Lower leg skin (tissue), 4 donors: ENCODE measurements at places on chromosomes 16 and 17. TPM values are rescaled to one million over a fixed set of nuclear protein-coding genes. Genes with fewer than 3 reads are reported as not detected.

CD300H gene
- not detected for total RNA-seq

PRSS33 gene
- not detected for total RNA-seq

GRCh38 chr17:60679287-60679686, 1.6 kb downstream of the BCAS3 start:
- DNase-seq, result no peak

DNA sequence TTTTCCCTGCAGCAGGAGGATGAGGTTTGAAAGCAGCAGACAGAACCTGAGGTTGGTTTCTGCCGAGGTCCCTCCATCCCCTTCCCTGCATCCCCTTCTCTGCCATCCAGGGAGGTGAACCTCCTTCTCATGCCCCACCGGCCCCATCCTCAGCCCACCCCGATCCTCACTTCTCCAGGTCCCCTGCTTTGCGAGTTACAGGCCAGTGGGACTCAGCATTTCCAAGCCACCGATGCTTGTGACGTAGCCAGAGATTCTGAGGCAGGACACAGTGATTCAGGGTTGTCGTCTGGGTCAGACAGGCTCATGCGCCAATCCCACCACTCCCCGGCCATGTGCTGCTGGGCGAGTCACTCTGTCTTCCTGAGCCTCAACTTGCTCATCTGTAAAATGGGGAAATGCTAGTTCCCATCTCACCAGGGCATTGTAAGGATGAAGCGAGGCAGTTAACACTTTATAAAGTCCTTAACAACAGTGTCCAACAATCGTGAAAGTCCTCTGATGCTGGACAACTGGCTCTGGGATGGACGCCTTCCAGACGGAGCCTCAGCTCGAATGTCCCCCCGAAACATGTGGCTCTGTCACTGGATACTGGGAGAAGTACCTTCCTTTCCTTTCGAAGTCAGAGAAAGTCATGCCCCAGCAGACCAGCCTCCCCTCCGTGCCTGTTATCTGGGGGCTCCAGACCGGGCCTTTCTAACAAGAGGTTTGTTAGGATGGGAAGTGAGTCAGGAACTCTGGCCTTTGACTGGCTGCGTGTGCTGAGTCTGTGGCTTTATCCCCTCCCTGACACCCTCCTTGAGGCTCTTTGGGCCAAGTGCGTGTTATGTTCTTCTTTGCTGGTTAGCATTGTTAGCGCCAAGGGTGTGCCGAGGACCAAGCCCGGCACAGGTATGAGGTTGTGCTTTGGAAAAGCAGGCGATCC, 21.9 kb downstream of the SEC14L5 start:
- no peak for DNase-seq

DNA sequence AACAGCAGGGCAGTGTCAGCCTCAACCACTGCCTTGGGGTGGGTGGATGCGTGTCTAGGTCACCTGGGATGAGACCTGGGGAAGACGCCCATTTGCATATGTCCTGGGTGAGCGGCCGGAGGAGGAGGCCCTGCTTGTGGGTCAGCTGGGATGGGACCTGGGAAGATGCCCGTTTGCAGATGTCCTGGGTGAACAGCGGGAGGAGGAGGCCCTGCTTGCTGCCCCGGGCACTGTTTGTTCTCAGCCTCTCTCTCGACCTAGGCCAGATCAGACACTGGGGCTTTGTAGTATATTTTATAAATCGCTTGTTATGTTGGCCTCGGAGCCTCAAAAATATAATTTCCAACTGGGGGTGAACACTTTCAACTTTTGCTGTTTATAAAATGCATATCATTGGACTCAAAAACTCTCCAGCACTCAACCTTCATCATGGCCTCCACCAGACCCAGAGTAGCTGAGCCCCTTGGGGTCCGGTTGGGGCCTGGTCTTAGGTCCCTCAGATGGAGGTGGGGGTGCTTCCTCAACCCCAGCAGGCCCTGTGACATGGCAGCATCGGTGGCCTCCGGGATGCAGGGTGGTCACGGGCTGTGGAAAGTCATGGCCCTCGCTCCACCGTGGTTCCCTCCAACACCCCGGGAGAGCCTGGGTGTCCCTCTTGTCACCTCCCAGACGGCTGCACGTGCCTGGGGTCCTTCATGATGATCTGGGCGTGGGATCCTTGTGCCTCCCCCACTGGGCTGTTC, 17.3 kb downstream of the DBNDD1 start:
- no peak for DNase-seq

DNA sequence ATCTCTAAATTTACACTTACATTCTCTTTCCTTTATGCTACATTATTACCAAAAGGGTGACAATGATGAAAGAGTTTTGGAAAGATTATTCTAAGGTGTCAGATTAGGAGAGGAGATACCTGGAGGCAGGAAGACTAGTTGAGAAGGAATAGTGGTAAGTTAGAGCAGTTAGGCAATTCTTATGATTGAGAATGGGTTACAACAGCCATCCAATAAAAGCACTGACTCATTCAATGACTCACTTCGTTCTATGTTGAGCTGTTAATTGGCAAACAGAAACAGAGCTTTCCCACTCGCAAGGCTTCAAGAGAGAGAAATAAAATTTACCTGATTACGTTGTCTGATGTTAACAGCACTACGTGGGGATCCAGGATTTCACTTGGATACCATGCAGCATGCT, 5.8 kb downstream of the NUP88 start:
- no peak for DNase-seq

VTN gene
- total RNA-seq, result not detected

DNA sequence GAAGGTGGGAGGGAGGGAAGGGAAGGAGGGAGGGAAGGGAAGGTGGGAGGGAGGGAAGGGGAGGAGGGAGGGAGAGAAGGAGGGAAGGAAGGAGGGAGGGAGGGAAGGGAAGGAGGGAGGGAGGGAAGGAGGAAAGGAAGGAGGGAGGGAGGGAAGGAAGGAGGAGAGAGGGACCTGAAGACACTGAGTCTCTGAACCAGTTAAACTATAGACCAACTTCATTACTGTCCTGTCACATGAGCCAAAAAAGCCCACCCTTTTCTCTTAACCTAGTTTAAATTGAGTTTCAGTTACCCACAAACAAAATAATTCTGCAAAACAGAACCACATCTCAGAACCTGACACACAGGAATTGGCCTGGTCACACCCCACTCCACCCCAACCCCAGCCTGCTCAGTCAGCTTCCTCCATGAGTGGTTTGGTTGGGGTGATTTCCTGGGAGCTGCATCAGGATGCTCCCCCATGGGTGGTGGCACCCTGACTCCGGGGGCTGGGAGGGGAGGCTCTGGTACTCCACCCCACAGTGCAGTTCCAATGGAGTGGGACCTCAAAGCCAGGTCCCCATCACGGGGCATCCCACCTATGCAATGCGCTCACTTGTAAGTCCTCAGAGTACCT, 4.7 kb upstream of the PRR29 start:
- DNase-seq, result no peak

GRB7 gene
- total RNA-seq, result 66.0 TPM

- no peak for DNase-seq
Observed at GRCh38 chr17:57587193-57587969, 157.7 kb downstream of the CCDC182 start.

DNA sequence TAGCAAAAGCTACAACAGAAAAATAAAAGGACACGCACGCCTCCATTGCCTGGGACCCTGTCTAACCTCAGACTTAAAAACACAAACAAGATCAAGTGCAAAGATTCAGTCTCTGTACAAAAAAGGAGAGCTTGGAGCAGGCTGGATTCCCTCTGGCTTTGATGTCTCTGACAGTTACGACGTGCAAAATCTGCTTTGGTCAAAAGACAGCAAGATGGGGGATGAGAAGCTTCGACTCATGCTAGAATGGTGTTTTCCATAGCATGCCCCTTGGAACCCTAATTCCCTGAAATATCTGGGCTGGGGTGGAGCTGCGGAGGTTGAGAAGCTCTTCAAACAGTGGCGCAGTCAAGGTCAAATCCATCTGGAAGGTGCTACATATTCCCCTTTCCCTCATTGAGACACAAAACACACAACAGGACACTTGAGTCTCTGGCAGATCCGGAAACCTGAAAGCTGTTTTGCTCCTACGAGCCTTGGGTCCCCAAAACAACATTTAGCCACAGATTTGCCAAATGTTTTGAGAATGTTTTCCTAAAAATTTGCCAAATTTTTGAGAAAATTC, 9.1 kb downstream of the MYH11 start:
- no peak for DNase-seq

- DNase-seq, result no peak
Observed at GRCh38 chr17:47218896-47219430, 9.8 kb downstream of the MYL4 start.

- DNase-seq, result no peak
Observed at GRCh38 chr17:69876757-69877156, 198.3 kb upstream of the KCNJ16 start.

GRCh38 chr16:23333034-23333579, 31.0 kb downstream of the SCNN1B start:
- DNase-seq, result no peak

DNA sequence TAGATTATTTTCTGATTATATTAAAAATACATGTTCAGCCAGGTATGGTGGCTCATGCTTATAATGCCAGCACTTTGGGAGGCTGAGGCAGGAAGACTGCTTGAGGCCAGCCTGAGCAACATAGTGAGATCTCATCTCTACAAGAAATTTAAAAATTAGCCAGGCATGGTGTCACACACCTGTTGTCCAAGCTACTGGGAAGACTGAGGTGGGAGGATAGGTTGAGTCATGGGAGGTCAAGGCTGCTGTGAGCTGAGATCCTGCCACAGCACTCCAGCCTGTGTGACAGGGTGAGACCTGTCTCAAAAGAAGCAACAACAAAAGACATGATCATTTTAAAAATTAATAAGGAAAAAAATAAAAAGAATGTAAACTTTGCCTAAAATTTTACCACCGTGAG, 40.7 kb downstream of the PRAC1 start:
- DNase-seq, result no peak

GRCh38 chr17:45226576-45226975, 4.9 kb downstream of the FMNL1 start:
- DNase-seq, result no peak

DNA sequence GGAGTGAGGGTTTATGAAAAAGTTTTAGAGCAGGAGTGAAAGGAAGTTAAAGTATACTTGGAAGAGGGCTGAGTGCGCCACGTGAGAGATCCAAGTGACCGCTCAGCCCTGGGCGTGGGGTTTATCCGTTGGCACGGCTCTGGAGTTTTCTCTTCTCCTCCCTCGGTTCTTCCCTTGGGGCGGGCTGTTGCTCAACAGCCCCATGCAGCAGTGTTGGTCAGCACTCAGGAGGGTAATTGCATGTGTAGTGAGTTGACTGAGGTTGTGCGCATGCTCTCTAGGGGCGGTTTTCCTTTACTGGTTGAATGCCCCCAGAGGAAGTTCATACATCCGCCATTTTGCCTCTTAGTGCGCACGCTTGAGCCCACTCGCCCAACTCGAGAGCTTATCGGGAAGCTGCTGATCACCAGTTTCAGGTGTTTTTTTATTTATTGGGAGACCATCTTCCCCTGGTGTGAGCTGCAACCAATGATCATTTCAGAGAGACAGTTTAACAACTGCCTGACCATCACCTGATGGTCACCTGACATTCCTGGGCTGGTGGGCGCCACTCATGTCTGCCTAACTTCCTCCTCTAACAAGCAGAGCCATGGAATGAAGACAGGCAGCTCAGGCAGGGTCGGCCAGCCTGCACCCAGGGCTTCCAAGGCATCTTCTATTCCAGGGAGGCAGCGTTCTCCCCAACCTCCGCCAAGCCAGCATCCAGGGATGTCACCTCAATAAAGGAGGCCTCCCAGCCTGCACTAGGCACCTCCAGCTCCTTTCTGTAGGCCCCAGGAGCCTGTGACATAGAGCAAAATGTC, 41.3 kb upstream of the DNAH17 start:
- DNase-seq, result peak; percentile 31

SLC13A2 gene
- total RNA-seq, result 13.1 TPM

SOX8 gene
- total RNA-seq, result 3.0 TPM

DNA sequence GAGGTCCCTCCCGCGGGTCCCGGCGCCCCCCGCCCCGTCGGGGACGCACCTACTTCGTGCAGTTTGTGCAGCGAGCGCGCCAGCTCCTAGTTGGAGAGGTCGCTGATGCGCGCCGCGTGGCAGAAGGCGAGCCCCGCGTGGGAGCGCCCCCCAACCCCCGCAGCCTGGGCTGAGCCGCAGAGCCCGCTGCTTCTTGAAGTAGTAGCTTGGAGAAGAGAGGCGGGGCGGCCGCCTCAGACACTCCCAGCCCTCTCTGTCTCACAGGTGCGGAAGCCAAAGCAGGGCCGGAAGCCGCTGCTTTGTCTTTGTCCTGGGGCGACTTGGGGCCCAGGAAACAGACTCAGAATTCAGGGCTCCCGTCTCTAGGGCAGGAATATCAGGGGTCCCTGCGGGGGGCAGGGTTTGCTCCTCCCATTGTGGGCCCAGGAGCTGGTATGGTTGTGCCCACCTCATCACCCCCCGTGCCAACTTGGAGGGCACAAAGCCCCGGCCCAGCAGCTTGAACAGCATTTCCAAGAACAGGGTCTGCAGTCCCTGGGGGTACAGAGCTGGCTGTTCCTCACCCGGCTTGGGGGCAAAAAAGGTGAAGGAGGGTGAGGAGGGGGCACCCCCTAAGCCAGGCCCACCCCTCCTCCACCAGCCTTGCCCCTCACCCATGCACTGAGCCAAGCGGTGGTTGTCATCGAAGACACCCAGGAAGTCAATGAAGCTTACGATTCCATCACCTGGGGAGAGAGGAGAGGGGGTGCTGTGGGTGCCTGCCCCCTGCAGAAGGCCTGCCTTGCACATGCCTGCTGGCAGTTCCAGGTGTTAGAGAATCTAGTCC, 13.5 kb downstream of the SPATA32 start:
- peak; percentile 92 for DNase-seq

DNA sequence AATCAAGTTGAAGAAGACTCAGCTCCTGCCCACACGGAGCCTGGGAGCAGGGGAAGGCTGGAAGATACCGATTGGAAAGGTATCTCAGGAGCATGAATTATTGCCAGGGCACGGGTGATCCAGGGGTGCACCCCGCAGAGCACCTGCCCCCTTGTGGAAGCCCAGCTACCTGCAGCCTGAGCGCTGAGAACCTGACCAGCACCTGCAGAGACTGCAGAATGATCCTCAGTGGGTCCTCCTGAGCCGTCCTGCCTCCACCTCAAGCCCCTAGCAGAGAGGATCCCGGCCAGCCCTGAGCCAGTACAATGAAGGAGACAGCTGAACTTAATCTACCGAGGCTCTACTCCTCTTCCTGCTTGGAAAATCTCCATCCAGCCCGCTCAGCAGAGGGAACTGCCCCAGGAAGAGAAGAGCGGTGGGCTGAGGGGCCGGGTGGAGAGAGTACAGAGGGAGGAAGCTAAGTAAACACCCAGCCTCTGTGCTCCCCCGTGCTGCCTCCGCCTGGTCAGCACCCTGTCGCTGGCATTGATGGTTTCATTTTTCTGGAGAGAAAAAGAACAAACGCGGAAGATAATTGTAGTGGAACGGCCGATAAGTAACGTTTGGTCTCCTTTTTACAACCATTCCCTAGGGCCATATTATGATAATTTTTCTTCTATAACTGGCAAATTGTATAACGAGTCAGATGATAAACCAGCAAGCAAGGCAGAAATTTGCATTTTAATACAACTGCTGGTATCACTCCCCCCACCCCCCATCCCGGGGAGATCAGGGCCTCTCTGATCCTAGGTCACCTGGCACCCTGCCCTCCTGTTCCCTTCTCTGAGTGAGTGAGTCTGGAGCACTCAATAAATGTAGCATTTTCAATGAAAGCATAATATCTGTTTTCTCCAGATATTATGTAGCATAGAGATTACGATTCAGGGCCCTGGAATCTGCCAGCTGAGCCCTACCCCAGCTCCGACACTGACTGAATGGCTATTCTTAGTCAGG, 204.5 kb upstream of the RPL38 start:
- no peak for DNase-seq
